ENCODE measurements at places on chromosomes 3 and 15. TPM values are rescaled to one million over a fixed set of nuclear protein-coding genes. Genes with fewer than 3 reads are reported as not detected.

The CCR8 gene
- not detected for total RNA-seq

- DNase-seq, result no peak
Observed at GRCh38 chr3:52281981-52282801, 3.7 kb upstream of the WDR82 start.

The GPR62 gene
- total RNA-seq, result not detected

The SMAD6 gene
- 32.2 TPM for total RNA-seq

GRCh38 chr15:70488941-70489848 lies 274.2 kb downstream of the UACA start:
- no peak for DNase-seq

DNA sequence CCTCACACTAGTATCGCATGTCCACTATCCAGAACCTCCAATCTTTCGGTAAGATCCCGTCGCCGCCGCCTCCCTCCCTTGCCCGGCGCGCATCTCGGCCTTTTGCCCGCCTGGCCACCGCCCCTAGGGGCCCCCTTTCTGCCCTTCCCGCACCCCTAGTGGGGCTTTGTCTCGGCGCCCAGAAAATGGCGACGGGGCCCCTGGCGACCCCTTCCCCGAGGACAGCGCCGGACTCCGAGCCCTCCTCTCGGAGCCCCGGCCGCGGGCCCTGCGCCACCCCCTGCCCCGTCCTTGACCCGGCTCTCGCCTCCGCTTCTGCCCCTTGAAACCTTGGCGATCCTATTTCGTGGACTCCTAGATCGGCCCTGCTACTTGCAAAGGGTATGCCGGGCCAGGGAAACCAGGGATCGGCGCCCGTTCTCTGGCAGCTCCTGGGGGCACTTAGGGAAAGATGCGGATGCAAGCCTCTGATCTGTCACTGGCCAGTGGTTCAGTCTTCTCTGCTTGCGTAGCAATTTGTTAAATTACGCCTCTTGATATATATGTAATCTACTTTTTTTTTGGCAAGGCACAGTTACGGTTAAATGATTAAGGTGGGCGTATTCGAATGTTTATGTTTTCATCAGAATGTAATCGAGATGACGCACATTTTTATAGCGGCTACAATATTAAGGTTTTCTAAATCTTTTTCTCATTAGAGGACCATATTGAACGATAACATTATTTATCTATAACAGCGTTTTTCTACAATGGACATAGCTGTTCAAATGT lies 603 bp downstream of the EIF1B start:
- no peak for DNase-seq

The DNAJC13 gene
- total RNA-seq, result 45.5 TPM

GRCh38 chr3:2783261-2783660 lies 326.9 kb downstream of the IL5RA start:
- DNase-seq, result no peak

The PPP1R14D gene
- not detected for total RNA-seq

DNA sequence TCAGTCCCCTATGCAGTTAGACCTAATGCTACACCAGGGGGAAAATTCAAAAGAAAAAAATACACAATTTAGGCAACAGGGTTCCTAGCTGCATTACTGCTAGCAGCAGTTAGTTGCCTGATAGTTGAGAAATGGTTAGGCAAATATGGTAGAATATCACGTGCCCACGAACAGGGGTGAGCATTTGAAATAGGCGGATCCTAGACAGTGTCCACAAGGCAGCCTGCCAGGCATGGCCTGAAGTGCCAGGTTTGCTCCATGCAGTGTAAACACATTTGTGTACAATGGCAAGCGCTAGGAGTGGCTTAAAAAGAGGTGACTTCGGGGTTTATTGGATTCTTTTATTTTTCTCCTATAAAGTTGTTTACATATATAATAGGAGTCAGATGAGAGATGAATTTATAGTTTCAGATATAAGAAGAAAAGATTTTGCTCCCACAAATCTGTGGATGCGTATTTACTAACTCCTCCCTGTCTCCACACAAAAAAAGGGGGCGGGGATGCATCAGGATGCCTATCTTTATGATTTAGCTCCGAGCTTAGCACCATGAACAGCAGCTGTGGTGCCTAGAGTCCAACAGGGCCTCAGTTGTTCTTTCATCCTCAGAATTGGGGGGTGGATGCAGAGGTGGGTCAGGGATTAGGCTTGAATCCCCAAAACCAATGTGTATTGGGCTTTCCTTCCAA lies 3.9 kb upstream of the TGM4 start:
- no peak for DNase-seq

DNA sequence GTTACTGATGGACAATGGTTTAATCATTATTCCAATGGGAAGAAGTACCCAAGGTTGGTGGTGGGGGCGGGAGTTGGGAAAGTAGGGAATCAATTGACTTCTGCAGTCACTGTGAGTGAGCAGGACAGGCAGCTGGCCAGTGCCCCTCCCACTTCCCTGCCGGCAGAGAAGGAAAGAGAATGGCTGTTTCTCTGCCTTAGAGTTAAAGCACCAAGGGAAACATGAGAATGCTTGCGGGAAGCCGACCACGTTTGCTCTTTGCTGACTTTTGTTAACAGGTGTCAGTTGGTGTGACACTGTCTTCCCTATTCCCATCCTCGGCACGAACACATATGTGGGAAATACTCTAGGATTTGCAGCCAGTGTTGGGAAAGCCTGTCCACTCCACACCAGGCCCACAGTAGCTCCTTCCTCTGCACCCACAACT lies 33.5 kb upstream of the MFSD1 start:
- DNase-seq, result no peak

- DNase-seq, result no peak
Observed at GRCh38 chr3:181317508-181317907, 328.0 kb upstream of the DNAJC19 start.

GRCh38 chr3:43094851-43095250 lies 11.0 kb downstream of the POMGNT2 start:
- no peak for DNase-seq

DNA sequence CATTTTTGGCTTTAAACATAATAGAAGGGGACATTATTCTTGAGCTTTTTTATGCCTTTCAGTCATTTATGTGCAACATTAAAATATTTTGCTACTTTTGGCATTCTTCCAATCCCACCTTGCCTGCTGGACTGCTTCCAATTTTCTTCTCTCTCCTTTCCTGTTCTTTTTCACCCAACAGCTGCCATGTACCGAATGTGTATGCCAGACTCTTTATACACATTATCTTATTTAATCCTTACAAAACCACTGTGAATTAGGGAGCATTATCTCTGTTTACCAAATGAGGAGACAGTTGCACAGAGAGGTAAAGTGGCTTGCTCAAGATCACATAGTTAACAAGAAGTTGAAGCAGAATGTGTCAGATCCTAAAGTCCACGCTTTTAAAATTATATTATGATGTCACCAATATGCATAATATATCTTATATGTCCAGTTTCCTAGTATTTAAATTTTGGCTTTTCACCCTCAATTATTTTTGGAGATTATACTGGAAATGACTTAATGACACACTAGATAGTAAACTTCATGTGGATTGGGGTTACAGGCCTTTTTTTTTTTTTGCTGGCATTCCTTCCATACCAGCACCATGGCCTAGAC lies 231.5 kb downstream of the THRB start:
- DNase-seq, result no peak

The TRPM7 gene
- 41.1 TPM for total RNA-seq

The IQCH gene
- 0.45 TPM for total RNA-seq

DNA sequence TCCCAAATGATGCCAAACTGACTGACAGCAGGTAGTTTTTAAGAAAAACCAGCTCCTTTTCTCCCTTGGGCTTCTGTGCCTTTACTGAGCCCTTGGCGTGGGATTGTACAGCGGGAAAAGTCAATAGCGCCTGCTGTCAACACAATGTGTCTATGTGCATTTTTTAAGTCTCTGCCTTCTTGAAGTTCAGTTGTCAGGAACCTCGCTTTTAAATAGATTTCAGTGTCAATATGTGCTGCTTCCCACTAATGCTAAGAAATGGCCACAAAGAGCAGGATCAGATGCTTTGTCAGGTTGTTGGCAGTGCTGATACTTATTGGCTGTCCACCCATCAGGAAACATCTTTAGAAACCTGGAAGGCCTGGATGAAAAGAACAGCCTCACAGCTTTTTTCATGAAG lies 424.4 kb downstream of the C3orf38 start:
- no peak for DNase-seq

The XCR1 gene
- total RNA-seq, result 0.16 TPM

DNA sequence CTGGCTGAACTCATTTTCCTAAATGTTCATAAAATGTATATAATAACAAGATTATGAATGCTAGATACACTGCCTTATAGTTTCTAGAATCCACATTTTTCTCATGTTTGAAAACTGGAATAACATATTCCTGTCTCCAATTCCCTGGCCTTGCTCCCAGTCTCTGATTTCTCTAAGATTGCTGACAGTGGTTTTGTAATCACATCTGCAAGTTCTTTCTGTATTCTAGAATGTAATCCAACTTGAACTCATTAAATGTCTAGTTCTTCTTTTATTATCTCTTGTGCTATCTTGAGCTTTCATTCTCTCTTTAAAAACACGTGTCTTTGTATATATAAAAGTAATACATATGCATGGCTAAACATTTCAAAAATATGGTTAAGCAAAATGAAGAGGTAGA lies 215.2 kb upstream of the ADAMTS9 start:
- no peak for DNase-seq

The COL6A5 gene
- total RNA-seq, result not detected

DNA sequence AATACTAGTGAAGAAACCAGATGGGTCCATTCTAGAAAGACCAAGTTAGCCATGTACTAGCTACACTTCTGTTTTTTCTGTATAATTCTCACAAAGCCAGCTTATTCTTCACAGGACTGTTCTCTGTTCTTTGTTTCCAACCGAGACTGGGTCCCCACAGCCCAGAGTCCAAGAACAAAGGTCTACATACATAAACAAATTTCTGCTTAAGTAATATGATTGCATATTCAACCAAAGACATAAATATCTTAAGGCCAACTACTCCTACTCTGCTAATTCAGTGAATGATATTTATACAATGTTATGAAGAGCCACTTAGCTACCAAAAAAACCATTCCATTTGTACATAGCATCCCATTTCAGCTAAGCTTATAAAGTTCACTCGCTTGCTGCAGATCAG lies 299.8 kb upstream of the CCDC54 start:
- no peak for DNase-seq

GRCh38 chr3:144242747-144243146 lies 271.1 kb downstream of the DIPK2A start:
- no peak for DNase-seq

DNA sequence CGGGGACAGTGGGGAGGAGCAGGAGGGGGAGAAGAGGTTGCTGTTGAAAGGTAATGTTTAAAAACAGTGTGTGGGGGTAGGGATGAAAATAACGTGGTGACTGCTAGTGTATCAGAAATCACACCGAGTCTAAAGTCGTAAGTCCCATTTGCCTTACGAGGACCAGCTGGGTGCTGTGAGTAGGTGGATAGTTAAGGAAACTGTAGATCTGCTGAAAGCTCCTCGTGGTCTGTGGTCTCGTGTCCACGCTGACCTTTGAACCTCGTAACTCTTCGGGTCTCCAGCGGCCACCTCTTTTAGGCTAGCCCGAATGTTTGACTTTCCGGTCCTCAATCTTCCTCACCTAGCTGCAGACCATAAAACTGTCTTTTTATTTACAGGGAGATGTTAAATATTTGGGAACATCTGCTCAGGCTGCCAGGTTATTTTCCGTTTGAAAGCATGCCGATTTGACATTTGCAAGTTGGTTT lies 29.3 kb upstream of the ST3GAL6 start:
- DNase-seq, result no peak

DNA sequence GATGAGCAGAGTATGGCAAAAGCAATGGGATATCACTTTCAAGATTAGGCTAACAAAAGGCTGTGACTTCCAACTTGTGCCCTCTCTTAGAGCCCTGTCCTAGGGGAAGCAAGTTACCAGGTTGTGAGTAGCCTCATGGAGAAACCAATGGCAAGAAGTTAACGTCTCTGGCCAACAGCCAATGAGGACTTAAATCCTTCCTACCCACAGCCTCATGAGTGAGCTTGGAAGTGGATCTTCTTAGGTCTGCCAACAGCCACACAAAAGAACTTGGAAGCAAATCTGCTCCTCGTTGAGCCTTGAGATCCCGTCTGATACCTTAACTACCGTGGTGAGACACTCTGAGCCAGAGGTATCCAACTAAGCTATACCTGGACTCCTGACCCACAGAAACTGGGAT lies 5.7 kb downstream of the NME9 start:
- no peak for DNase-seq

DNA sequence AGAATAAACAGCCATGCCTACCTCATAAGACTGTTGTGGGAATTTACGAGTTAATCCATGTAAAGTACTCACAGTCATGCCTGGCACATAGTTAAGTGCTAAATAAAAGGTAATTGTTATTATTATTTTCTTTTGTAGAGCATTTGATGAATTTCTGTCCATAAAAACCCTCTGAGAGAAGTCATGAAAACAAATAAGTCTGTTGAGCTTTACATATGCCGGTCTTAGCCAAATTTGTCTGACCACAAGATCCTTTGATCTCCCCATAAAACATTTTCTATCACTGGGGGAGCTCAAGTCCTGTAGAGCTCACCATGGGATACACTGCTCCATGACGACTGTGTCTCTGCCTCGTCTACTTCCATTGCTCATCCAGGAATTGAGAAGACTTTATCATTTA lies 114.0 kb downstream of the MAGI1 start:
- DNase-seq, result no peak

The COL7A1 gene
- 0.84 TPM for total RNA-seq

The WDR82 gene
- total RNA-seq, result 52.7 TPM

DNA sequence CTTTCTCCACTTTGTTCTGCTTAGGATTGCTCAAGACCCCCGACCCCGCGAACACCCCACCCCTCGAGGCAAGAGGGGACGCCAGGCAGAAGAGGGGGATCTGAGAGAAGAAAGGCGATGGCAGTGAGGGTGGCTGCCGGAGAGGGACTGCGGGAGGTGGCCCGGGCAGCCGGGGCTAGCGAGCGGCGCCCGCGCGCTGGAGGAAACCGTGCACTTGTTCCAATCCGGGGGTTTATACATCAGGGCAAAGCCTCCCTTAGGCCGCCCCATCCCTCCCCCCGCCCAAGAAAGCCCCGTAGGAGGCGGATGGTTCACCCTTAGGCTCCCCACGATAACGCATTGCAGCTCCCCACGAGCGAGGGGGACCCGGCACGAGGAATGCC lies 475 bp downstream of the ERC2 start:
- DNase-seq, result no peak

GRCh38 chr3:153768561-153769469 lies 352.4 kb upstream of the ARHGEF26 start:
- DNase-seq, result no peak

- no peak for DNase-seq
Observed at GRCh38 chr15:39468828-39469227, 112.1 kb upstream of the THBS1 start.

GRCh38 chr3:98966862-98967546 lies 65.5 kb upstream of the DCBLD2 start:
- DNase-seq, result no peak

DNA sequence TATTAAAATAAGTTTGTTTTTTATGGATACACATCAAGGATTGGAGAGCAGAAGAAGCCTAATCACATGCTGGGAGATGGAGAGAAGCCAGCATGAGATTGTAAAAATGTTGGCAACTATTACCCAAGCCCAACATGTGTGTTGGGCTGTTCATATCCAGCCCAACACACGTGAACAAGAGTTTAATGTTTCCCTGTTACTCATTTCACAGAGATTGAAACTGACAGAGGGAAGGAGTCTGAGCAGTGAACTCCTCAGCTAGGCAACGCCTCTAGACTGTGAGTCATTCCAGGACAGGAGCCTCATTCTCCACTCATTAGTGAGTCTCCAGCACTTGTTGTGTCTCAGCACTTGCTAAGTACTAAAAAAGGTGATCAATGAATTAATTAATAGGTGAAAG lies 43.2 kb upstream of the CMSS1 start:
- no peak for DNase-seq

- no peak for DNase-seq
Observed at GRCh38 chr3:15512166-15512565, 9.3 kb downstream of the COLQ start.

The AP3B2 gene
- 0.84 TPM for total RNA-seq

GRCh38 chr3:175227126-175227525 lies 368.0 kb downstream of the NAALADL2 start:
- no peak for DNase-seq
